ENCODE measurements at places on chromosomes 13 and 19.
A peak's percentile ranks its signal among the peaks of the same experiment; 100 is the strongest.

- no peaks in the 10 kb centered on the region for H3K27me3 ChIP-seq
- DNase-seq, result no peak
- no peak overlapping the region for H3K27ac ChIP-seq
- no peak overlapping the region for H3K4me3 ChIP-seq
These were observed 416.3 kb downstream of the LIG4 start for GRCh38 chr13:107799001-107799400.

DNA sequence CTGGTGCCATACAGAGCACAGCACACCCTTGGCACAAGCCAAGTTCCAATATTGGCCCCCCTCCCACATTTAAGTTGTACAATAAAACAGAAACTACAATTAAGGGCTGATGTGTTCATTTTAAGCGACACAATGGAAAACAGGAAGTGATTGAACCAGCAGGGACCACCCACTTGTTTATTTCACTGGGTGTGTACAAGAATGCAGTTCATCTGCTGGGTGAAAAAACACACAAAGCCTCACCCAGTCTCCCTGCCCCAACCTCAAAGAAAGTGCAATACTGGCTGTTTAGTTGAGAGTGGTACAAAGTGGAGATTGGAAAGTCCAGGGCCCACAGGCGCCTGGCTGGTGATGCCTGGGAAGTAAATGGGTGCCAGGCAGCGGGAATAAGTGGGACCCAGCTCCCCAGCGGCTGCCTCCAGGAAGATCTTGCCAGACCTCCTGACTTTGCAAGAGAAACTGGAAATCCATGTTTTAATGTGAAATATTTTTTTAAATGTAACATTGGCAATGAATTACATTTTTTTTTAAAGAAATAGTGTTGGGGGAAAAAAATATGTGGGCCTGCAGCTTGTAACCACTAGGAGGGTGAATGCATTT lies 322.1 kb downstream of the ZNF536 start:
- no peaks in the 10 kb centered on the region for H3K36me3 ChIP-seq
- H3K27me3 ChIP-seq, result no peaks in the 10 kb centered on the region
- no peak for DNase-seq
- H3K4me3 ChIP-seq, result no peak overlapping the region

DNA sequence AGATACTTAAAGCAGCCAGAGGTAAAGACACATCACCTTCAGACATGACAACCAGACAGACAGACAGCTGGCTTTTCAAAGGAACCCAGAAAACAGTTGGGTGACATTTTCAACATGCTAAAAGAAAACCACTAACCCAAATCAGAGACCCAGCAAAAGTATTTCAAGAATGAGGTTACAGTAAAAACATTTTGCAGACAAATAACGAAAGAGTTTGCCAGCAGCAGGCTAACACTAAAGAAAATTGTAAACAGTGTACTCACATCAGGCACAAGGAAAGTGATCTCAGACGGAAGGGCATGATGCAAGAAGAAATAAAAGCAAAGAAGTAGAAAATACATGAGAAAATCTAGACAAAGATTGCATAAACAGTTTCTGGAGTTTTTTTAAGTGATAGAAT lies 46.4 kb downstream of the AP1M1 start:
- no peak for DNase-seq
- H3K4me3 ChIP-seq, result no peak overlapping the region
- H3K27ac ChIP-seq, result no peak overlapping the region
- no peaks in the 10 kb centered on the region for H3K36me3 ChIP-seq
- no peaks in the 10 kb centered on the region for H3K4me1 ChIP-seq
- H3K27me3 ChIP-seq, result no peaks in the 10 kb centered on the region

GRCh38 chr13:27120811-27121210 lies 50.8 kb downstream of the USP12 start:
- no peak overlapping the region for H3K27ac ChIP-seq
- no peak for DNase-seq
- no peaks in the 10 kb centered on the region for H3K27me3 ChIP-seq
- H3K36me3 ChIP-seq, result no peaks in the 10 kb centered on the region
- no peak overlapping the region for H3K4me3 ChIP-seq

GRCh38 chr19:42267644-42268141 lies 1.4 kb upstream of the CIC start:
- no peaks in the 10 kb centered on the region for H3K27me3 ChIP-seq
- DNase-seq, result no peak
- H3K4me1 ChIP-seq, result peaks cover 36% of the 10 kb centered on the region
- peak overlapping the region; percentile 42 for H3K4me3 ChIP-seq
- H3K36me3 ChIP-seq, result peaks cover 8% of the 10 kb centered on the region

DNA sequence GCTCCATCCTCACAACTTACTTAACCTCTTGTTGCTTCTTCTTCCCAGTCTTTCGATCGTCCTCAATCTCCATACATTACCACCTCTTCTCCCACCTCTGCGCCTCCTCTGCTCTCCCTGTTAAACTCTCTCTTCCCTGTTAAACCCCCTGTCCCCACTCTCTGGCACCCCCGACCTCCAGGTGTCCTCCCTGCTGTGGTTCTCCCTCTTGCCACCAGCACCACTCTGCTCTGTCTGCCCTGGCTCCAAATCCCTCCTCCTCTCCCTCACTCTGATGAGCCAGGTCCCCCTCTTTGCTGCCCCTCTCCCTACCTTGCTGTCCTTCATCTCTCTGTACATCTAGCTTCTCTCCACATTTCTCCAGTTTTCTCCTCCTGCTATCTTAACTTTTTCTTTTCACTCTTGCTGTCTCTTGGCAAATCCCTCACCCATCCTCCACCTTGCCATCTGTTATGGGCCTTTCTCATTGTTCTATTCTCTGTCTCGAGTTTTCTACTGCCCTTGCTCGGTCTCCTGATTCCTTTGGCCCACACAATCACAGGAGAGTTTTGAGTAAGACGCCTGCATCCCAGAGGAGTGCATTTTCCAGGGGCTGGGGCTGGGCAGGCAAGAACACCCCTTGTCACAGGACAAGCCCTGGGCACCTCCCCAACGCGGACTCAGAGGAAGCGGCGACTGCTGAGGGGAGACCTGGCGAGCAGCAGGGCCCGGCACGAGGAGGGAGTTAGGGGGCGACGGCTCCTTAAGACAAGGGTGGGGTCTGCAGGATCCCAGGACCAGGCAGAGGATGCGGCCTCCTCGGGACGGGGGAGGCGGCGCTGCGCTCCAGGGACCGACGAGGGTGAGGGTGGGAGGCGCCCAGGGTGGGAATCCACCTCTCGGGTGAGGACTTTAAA lies 21.4 kb upstream of the ERVV-1 start:
- no peak for DNase-seq
- no peaks in the 10 kb centered on the region for H3K27me3 ChIP-seq
- peak overlapping the region; percentile 58 for H3K4me3 ChIP-seq
- peak overlapping the region; percentile 73 for H3K27ac ChIP-seq
- no peaks in the 10 kb centered on the region for H3K36me3 ChIP-seq
